ENCODE measurements at places on chromosomes 3 and 15. TPM values are rescaled to one million over a fixed set of nuclear protein-coding genes. Genes with fewer than 3 reads are reported as not detected.
A peak's percentile ranks its signal among the peaks of the same experiment; 100 is the strongest.

- no peak for DNase-seq
These were observed 838.5 kb downstream of the IGSF11 start for GRCh38 chr3:118196183-118196582.

DNA sequence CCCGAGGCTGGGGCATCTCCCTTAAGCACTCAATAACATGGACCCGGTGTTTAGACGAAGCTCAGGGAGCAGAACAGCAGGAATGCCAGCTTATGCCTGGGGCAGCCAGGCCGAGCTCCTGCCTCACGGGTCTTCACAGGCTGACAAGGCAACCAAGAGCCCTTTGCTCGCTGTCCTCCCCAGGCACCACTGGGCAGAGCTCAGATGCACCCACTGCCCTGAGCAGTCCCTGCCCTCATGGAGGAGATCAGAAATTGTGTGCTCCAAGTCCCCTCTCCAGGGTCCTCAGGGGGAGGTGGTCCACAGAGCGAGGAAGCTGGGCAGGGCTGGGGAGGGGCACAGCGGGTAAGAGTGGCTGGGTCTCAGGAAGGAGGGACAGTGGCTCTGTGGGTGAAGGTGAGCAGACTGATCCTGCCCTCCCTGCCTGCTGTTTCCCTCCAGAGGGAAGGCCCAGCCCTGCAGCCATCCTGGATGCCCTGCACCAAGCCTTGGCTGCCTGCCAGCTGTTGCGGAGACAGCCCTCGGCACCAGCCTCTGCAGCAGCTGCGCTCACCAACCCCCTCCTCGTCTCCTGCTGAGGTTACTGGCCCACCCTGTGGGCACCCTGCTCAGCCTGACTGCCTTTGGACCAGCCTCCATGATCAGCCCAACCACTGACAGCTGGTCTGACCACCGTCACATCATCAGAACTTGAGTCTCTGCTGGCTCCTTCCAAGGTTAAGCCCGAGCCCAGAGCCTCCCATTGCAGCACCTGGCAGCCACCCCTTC is 21.1 kb upstream of the GP9 start:
- DNase-seq: no peak

DNA sequence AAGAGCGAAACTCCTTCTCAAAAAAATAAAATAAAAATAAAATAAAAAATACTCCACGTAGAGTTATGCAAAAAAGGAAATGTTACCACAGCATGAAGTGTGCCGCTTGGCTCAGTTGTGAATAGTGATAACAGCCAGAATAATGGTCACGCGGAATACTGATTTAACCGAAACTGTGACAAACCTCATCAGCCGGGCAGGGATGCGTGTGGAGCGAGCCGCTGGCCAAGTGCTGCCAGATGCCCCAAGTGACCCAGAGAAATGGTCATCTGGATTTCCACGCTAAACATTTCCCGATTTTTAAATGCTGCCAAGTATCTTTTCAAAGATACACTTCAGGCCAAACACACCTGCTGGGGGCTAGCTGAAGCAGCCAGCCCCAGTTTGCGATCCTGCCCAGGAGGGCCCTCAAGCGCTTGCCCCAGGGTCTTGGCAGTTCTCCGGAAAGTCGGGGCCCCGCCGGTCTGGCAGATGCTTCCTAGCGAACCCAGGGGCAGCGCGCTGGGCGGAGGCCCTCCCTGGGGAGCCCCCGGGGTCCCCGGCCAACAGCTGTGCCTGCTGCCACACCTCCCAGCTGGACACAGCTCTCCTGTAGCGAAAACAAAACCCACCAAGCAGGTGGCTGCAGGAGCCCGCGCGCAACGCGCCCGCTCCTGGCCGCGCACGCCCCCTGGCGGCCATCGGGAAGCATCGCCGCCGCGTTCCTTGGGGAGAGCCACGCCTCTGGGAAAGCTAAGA is 35.1 kb downstream of the CMTM6 start:
- peak; percentile 59 for DNase-seq

- no peak for DNase-seq
These were observed 139.4 kb downstream of the OPA1 start for GRCh38 chr3:193732391-193732790.

SLC38A3 gene
- polyA plus RNA-seq: 8.8 TPM

DNA sequence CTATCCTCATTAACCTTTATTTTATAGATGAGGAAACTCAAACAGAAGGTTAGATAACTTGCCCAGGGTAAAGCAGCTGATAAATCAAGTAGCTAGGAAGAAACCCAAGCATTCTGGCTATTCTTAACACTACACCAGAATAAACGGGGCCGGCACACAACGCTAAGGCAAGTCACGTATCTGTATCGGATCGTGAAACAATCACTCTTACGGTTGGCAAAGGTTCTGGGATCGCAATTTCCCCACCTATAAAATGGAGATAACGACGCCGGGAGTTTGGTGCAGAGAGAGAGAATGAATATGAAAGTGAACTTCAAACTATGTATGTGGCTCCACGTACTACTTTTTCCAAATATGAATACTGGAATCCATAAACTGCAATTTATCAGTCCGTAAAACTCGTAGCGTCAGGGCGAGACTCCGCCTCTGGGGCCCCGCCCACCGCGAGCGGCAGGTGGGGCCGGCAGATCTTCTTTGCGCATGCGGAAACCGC is 252 bp upstream of the ARMC8 start:
- peak; percentile 94 for DNase-seq

DNA sequence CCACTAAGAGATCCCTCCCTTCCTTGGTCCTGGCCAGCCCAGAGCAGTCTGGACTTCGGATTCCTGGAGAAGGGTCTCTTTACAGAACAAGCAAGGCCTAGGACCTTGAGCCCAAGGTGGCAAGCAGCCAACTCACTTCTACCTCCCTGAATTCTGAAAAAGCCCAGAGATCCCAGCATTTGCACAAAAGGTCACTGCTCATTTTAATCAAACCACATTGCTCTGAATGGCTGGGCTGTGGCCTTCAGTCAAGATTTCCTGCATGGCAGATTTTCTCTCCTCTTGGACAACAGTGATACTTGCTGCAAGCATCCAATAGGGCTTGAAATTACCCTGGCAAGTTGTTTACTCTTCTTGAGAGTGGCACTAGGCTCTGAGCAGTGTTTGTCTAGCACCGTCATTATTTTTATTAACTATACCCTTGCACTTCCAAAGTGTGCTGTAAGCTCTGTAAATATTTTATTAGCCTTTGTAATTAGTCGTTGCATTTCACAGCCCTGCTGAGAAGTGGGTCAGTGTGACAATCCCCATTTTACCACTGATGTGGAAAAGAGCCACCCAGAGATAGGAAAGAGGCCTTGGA is 274.7 kb upstream of the CTNNB1 start:
- no peak for DNase-seq

DNA sequence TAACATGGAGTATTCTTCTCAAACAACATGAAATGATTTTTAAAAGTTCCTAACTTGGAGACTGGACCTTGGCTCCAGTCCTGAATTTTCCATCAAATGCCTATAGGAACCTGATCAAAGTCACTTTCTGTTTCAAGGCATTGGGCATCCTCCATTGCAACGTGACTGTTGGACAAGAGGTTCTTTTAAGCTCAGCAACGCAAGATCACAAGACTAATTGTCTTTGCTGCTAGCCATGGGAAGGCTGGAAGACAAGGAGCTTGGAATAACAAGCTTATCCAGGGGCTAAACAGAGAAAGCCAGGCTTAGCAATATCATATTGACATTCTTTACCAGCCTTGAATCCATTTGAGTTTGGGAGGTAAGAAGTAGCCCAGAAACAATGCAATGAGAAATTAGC is 48.3 kb downstream of the SST start:
- no peak for DNase-seq

GRCh38 chr15:68421115-68421551 is 10.8 kb downstream of the ITGA11 start:
- DNase-seq: peak; percentile 2

Measured in heart left ventricle (tissue), 16 donors.